ENCODE measurements at places on chromosomes 7 and 10. TPM values are rescaled to one million over a fixed set of nuclear protein-coding genes. Genes with fewer than 3 reads are reported as not detected.

DNA sequence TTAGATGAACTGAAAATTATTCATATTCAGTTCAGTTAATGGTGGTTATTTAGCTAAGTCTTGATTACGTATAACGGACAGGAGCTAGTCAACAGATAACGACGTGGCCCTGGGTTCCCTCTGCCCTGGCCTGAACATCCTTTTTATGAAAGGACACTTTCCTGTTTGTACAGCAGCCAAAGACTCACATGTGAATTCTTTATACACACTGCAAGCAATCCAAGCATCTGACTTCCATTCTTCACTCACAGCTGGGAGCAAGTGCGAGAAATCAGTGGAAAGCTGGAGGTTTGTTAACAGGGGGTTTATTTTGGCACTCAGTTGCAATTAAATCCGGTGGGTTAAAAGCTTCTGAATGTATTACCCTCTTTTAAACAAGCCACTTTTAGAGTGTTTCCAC is 148.1 kb upstream of the GDF10 start:
- H3K4me3 ChIP-seq = no peak overlapping the region
- no peak overlapping the region for H3K27ac ChIP-seq
- DNase-seq = no peak
- H3K36me3 ChIP-seq = no peaks in the 10 kb centered on the region
- H3K4me1 ChIP-seq = no peaks in the 10 kb centered on the region
- no peaks in the 10 kb centered on the region for H3K27me3 ChIP-seq

- H3K4me3 ChIP-seq = no peak overlapping the region
- no peaks in the 10 kb centered on the region for H3K4me1 ChIP-seq
- DNase-seq = no peak
- H3K27me3 ChIP-seq = no peaks in the 10 kb centered on the region
Measured at GRCh38 chr7:134784251-134785049, 5.0 kb downstream of the CALD1 start.

- H3K4me1 ChIP-seq = no peaks in the 10 kb centered on the region
- H3K36me3 ChIP-seq = no peaks in the 10 kb centered on the region
- no peak for DNase-seq
- H3K4me3 ChIP-seq = no peak overlapping the region
Measured at GRCh38 chr7:116446212-116446855, 53.2 kb upstream of the CAV2 start.

GRCh38 chr7:16430133-16430532 is 8.8 kb upstream of the CRPPA start:
- no peaks in the 10 kb centered on the region for H3K36me3 ChIP-seq
- no peaks in the 10 kb centered on the region for H3K4me1 ChIP-seq
- no peak for DNase-seq
- H3K4me3 ChIP-seq = no peak overlapping the region

The TNS3 gene
- total RNA-seq = 100 TPM

The USP54 gene
- total RNA-seq = 3.6 TPM

The HMX3 gene
- not detected for total RNA-seq

The PTN gene
- 4.8 TPM for total RNA-seq

The ITIH5 gene
- total RNA-seq = 1.3 TPM

The NUTM2A gene
- total RNA-seq = 1.9 TPM

The ACTR3C gene
- 61.7 TPM for total RNA-seq

All from liver (tissue), 10 donors.